ENCODE measurements at places on chromosomes 4 and X.
A peak's percentile ranks its signal among the peaks of the same experiment; 100 is the strongest.

DNA sequence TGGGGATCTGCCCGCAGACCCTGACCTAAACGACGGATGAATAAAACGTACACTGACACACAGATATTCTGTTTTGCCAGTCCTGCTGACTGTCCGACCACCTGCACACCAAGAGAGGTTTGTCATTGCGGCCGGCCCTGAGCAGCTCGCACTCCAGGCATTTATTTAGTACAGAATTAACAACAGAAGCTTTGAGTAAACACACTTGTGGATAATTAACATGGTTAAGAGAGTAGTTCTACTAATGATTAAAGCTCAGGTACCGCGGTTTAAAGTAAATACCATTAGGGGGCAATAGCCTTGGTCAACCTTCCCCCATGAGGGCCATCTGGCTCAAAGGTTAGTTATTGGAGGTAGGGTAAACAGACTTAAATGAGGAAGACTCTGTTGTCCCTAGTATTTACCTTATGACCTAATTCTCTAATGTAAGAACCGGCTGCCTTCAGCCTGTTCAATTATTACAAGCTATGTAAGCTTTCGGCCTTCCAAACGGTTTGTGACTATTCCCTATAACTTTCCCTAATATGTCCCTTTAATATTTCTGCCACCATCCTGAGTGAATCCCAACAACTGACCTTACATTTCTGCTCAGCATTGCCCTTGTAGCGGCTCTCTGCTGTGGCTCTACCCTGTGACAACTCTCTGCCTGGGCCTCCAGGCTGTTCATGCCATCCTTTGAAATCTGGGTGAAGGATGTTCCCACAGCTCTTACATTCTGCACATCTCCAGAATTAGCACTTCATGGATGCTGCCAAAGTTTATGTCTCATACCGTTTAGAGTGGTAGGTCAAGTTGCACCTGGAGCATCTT is 46.9 kb upstream of the SYTL5 start:
- no peak for DNase-seq

GRCh38 chr4:91298824-91299223 is 1004.9 kb upstream of the GRID2 start:
- no peak for DNase-seq

- DNase-seq: no peak
These were observed 744.6 kb upstream of the IGFBP7 start for GRCh38 chr4:57854748-57855147.

DNA sequence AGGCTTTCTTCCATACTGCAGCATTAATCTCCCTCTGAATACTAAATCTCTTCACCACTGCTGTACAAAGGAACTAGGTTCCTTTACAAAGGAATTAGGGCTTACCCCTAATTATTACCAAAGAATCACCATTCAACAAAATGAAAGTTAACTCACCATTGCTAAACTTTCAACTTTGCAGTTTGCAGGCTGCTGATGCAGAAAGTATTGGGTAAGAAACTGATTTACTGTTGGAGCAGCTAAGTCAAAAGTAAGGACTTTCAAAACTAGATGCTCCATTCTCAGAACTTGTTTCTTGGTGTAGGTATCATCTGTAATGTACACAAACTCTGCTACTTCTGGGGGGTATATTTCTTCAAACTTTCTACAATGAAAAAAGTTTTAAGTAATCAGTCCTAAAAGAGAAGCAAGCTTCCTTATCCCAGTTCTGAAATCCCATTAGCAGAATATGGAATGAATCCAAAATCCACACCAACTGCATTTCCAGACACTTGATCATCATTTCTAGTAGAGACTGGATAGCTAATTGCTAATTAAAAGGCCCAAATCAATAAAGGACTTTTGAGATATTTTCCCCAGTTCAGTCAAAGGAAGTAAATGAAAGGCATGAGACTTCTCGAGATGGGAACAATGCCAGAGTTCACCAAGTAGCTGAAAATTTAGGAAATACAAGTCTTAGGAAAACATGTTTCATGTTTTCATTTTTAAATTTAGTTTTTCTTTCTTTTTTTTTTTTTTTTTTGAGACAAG is 4.3 kb downstream of the CCNA2 start:
- no peak for DNase-seq

- DNase-seq: no peak
These were observed 118.3 kb upstream of the ATOH1 start for GRCh38 chr4:93710101-93710846.

- DNase-seq: peak; percentile 80
These were observed 27.7 kb downstream of the CDKN2AIP start for GRCh38 chr4:183471946-183472708.

DNA sequence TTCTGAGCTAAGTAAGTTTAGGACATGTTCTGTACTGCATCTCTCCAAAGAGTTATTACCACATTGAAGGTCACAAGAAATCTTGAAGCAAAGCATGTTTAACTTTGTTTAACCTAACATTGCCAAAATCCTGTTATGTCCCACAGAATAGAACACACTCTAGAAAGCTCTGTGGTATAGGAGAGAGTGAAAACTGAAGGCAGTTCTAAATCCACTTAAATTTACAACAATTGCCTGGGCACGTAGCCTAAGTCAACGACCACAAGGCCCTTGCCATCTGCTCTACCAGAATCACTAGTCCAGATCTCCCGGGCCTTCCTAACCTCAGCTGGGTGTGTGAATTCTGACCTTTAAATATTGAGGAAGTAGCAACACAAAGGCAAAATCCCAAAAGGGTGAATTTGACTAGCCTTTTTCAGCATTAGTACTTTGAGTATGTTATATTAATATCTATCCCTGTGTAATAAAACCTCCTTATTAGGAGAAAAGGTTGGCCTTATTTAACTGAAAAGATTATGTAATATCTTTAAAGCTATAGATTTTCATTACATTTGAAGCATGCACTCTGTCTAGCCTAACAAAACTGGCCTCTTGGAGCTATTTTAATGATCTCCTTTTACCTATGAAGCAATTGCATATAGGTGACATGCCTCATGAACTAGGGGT is 4.5 kb upstream of the MAML3 start:
- no peak for DNase-seq

- DNase-seq: no peak
These were observed 20.4 kb upstream of the DCTD start for GRCh38 chr4:182937268-182938204.
